ENCODE measurements at places on chromosomes 2 and 18. TPM values are rescaled to one million over a fixed set of nuclear protein-coding genes. Genes with fewer than 3 reads are reported as not detected.

- no peaks in the 10 kb centered on the region for H3K4me1 ChIP-seq
- H3K4me3 ChIP-seq, result no peak overlapping the region
- H3K27me3 ChIP-seq, result no peaks in the 10 kb centered on the region
- H3K27ac ChIP-seq, result no peak overlapping the region
Observed at GRCh38 chr2:228417956-228418355, 236.5 kb upstream of the SPHKAP start.

- H3K4me1 ChIP-seq, result no peaks in the 10 kb centered on the region
- H3K4me3 ChIP-seq, result no peak overlapping the region
- H3K27me3 ChIP-seq, result no peaks in the 10 kb centered on the region
- DNase-seq, result peak; percentile 65
- H3K36me3 ChIP-seq, result peaks cover 70% of the 10 kb centered on the region
- peak overlapping the region; percentile 84 for H3K27ac ChIP-seq
Observed at GRCh38 chr2:205720451-205720902, 38.2 kb downstream of the NRP2 start.

DNA sequence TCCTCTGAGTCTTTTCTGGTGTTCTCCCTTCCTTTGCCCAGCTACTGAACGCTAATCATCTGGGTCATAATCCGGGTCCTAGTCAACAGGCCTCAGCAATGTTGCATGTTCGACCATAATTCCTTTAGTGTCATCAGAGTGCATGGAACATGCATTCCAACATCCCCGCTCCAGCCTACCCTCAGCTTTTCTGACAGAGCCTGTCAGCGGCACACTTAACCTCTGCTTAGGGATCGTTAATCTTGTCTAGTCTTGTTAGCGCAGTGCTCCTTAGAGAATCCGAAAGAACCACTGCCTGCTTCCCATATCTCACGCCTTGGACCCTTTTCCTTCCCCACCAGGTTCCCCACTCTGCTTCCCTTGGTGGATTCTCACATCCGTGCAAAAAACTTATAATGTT lies 767.9 kb upstream of the ID2 start:
- DNase-seq, result no peak
- H3K4me3 ChIP-seq, result no peak overlapping the region
- H3K4me1 ChIP-seq, result no peaks in the 10 kb centered on the region
- H3K27me3 ChIP-seq, result no peaks in the 10 kb centered on the region

DNA sequence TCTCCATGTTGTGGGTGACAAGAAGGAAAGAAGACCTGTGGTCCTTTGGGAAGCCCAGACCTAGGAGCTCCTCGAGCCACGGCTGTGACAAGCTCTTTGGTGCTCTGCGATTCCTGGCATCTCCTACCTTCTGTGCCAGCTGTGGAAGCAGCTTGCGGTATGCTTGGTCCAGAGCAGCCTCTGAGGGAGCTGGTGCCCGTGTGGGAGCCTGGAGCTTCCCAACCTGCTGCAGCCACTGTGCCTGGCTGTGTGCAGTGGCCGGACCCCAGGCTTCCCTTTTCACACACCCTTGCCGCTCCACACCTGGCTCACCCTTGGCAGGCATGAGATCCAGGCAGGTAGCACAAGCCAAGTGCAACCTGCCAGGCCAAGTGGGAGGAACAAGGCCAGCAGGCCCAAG lies 1328.6 kb upstream of the SLC39A10 start:
- H3K36me3 ChIP-seq, result no peaks in the 10 kb centered on the region
- DNase-seq, result no peak

DNA sequence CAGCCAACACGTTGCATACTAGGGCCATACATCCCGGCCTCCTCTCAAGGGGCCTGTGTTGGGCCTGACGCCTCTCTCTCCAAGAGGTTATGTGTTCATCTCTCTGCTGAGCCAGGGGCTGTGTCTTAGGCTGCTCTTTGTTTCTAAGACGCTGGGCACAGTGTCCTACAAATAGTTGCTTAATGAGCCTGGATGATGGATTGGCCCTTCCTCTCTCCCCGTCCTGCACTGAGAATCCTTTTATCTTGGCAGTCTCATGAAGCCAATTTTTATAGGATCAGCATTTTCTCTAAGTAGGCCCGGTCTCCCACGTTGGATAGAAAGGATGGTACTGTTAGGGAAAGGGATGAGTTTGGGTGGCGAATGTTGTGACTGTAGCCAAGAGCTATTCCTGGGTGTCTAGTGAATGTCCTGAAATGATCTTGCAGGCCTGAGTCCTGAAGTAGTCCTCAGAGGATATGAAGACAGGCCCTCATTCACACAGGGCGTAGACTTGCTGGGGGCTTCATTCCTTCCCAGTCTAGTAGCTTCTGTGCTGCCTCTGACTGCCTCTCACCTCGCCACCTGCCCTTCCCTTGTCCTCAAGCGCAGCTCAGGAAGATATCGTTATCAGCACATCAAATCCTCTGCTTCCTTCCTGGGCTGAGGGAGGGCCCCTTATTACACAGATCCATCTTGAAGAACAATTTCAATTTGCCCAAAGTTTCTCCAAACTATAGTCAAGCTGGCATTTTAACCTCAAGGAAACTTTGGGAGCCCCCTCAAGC lies 8.8 kb downstream of the LBH start:
- DNase-seq, result no peak
- H3K4me3 ChIP-seq, result no peak overlapping the region
- H3K4me1 ChIP-seq, result peaks cover 25% of the 10 kb centered on the region
- peaks cover 67% of the 10 kb centered on the region for H3K36me3 ChIP-seq

DNA sequence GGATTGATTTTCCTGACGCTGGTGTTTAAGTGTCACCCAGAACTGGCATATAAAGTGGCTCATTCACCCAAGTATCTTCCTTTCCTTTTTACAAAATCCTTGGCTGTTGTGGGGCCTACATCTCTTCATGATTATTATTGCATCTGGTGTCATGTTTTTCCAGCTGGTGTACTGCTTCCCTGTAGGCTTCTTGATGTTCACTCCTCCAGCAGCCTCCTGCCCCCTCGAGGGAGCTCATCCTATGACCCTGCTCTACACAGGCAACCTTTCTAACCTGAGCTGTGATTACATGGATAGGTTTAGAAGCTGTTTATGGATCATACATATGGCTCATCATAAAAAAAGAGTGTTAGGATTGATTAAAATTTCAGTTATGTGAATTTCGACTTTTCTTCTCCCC lies 12.4 kb upstream of the AGPS start:
- no peaks in the 10 kb centered on the region for H3K27me3 ChIP-seq
- peaks cover 4% of the 10 kb centered on the region for H3K4me1 ChIP-seq
- H3K27ac ChIP-seq, result no peak overlapping the region
- no peaks in the 10 kb centered on the region for H3K36me3 ChIP-seq
- DNase-seq, result no peak

The DPP4 gene
- 1.2 TPM for total RNA-seq

DNA sequence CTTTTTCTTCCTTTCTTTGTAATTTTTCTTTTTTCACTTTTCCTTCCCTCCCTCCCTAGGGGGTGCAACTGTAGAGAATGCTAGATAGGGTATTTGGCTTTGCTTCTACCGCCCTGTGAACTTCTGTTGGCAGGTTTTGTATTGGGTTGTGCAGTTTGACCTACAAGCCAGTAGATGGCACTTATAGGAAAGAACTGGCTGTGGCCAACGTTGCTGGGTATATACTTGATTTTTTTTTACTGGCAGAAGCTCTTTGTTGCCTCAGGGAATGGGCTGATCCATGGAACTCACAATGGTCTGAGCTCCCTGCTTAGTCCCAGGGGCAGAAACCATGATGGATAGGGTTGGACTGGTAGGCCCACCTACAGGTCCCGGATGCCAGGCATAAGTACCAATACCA lies 1019.5 kb upstream of the LRRTM1 start:
- H3K4me3 ChIP-seq, result no peak overlapping the region
- H3K4me1 ChIP-seq, result no peaks in the 10 kb centered on the region
- DNase-seq, result peak; percentile 72
- no peak overlapping the region for H3K27ac ChIP-seq
- H3K27me3 ChIP-seq, result no peaks in the 10 kb centered on the region

The AFF3 gene
- 0.75 TPM for total RNA-seq

DNA sequence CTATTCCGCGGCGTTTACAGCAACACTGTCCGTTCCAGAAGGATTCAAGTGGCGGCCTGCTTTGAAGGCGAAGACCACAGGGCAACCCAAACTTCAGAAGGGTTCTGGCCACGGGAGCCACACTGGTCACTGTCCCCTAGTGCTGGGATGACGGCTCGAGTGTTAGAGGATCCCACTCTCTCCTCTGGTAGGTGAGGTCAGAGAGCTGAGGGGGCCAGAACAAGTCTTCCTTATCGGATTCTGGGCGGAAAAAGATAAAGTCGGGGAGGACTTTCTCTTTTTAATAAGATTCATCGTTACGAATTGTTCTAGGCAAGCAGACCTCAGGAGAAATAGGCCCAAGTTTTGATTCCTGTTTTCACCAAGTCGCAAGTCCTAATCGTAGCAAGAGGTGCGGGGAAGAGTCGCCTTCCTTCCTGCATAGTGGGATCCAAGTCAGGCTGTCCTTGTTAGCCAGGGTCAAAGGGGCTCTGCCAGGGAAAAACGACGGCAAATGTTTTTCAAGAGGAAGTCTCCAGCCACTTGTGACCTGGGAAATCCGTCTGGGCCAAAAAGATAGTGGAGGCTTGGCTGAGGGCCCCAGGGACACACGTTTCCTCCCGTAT lies 864 bp upstream of the MYL12A start:
- H3K36me3 ChIP-seq, result peaks cover 19% of the 10 kb centered on the region
- peak; percentile 66 for DNase-seq
- H3K27me3 ChIP-seq, result no peaks in the 10 kb centered on the region
- peak overlapping the region; percentile 3 for H3K27ac ChIP-seq
- no peaks in the 10 kb centered on the region for H3K4me1 ChIP-seq

- no peaks in the 10 kb centered on the region for H3K4me1 ChIP-seq
- no peak overlapping the region for H3K27ac ChIP-seq
- H3K36me3 ChIP-seq, result no peaks in the 10 kb centered on the region
Observed at GRCh38 chr2:27717070-27717795, 53.5 kb downstream of the SLC4A1AP start.

DNA sequence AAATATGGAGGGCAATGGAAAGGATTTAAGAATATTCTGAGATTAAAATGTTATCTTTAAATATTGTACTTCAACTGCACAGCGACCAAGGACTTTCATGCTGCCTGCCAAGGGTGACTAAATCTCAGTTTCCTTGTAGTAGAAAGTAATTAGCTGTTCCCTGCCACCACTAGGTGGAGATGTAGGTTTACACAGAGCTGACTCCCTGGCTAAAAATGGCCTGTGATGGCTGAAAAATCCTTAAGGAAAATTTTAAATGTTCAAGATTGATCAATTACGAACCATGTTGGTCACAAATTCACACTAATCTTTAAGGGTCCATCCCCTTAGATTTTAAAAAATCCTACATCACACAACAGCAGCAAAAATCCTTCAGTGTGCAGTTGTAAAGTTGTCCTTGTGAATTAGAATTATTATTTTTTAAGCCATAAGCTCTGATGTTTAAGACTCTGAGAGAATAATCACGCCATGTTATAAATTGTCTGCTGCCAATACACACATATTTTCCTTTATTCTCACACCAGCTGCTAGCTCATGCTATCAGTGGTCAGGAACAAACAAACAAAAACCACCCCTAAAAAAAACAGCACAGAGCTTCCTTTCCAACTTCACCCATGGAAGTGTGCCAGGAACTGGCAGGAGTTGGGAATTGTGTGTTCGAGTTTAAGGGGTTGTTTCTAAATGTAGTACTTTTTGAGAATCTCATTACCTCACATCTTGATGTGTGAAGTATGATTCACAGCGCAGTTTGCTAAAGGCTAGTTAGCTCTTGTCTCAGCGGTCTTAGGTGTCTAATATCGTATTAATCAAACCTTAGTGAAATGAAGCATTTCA lies 399.8 kb downstream of the TMEM182 start:
- no peaks in the 10 kb centered on the region for H3K36me3 ChIP-seq
- H3K4me1 ChIP-seq, result peaks cover 2% of the 10 kb centered on the region
- H3K27ac ChIP-seq, result no peak overlapping the region
- no peaks in the 10 kb centered on the region for H3K27me3 ChIP-seq

- no peak overlapping the region for H3K27ac ChIP-seq
- H3K4me1 ChIP-seq, result no peaks in the 10 kb centered on the region
- H3K36me3 ChIP-seq, result no peaks in the 10 kb centered on the region
- H3K27me3 ChIP-seq, result no peaks in the 10 kb centered on the region
- no peak overlapping the region for H3K4me3 ChIP-seq
Observed at GRCh38 chr18:12518326-12518725, 110.6 kb downstream of the PRELID3A start.

DNA sequence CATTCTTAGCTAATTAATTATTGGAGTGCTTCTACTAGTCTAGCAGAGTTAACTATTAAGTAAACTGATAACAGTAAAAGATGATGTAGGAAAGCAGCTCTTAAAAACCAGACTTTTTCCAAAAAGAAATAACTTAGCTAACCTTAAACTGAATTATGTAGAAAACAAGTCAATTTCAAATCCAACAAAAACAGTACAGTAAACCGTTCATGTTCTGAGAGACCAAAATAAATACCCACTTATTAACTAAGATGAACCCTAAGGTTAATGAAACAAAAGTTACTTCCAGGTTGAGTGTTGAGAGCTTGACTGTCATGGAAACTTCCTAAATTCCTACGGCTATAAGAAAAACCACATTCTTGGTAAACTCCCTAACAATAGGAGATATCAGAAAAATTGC lies 181.2 kb downstream of the PPP1R1C start:
- no peaks in the 10 kb centered on the region for H3K36me3 ChIP-seq
- no peaks in the 10 kb centered on the region for H3K27me3 ChIP-seq
- no peak for DNase-seq
- H3K4me1 ChIP-seq, result no peaks in the 10 kb centered on the region
- no peak overlapping the region for H3K27ac ChIP-seq
- H3K4me3 ChIP-seq, result no peak overlapping the region

DNA sequence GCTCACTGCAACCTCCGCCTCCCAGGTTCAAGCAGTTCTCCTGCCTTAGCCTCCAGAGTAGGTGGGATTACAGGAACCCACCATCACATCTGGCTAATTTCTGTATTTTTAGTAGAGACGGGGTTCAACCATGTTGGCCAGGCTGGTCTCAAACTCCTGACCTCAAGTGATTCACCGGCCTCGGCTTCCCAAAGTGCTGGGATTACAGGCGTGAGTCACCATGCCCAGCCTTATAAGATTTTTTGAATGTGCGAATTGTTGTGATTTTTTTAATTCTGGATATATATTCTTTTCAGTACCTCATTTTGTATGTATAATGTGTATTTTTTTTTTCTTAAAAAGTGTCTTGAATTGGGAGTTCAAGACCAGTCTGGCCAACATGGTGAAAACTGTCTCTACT lies 42.0 kb upstream of the CCDC150 start:
- H3K4me1 ChIP-seq, result no peaks in the 10 kb centered on the region
- no peak overlapping the region for H3K27ac ChIP-seq

DNA sequence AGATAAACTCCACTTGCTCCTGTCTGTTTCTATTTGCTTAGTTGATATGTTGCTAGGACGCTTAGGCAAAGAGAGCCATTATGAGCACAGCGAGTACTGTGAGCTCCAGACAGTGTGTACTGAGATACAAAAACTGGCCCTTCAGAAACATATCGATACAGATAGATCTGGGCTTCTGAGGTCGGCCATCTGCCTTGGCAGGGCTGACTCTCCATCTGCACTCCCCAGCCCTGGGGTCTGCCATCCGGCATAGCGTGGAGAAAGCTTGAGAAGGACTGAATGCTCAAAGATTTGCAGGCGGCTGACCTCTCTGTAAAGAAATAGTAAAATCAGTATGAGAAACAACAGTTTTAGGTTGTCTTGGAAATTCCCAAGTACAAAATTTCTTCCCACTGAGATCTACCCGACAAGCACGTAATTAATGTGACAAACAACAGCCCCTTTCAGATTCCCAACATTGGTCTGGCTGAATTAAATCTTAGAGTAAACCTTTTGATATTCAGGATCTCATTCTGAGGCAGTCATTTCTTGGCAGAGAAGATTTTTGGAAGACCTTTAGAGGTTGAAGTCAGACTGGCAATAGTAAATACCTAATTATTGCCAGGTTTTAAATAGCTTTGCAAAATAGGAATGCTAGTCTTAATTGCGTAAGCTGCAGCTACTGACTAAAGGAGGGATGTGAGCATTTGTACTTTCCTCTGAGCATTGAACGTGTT lies 127.4 kb downstream of the CHST9 start:
- peak overlapping the region; percentile 6 for H3K27ac ChIP-seq
- no peak overlapping the region for H3K4me3 ChIP-seq
- DNase-seq, result peak; percentile 51
- H3K27me3 ChIP-seq, result no peaks in the 10 kb centered on the region
- peaks cover 12% of the 10 kb centered on the region for H3K4me1 ChIP-seq

All from endodermal cell (in vitro differentiated cells).